ENCODE measurements at places on chromosomes 3 and 15.

- no peak for DNase-seq
Measured at GRCh38 chr3:64514889-64515288, 172.9 kb downstream of the ADAMTS9 start.

GRCh38 chr3:160154033-160154432, 71.2 kb upstream of the C3orf80 start:
- no peak for DNase-seq

DNA sequence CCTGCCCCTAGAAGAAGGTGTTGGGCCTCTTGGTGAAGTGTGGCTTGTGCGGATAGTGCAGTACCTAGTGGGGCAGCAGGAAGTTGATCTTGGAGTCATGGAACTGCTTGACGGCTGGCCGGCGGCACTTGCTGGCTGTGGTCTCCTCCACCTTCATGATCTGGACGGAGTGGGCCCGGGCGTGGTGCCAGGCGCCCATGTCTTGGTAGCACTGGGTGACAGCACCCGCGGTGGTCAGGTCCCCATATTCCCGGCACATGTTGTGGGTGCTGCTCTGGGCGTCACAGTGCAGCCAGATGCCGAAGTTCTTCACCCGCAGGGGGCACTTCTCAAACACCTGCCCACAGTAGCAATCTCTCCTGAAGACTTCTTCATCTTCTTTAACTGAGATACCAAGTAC, 30.7 kb downstream of the EXOG start:
- DNase-seq = no peak

- no peak for DNase-seq
Measured at GRCh38 chr3:48952510-48953118, 34.0 kb downstream of the ARIH2 start.

DNA sequence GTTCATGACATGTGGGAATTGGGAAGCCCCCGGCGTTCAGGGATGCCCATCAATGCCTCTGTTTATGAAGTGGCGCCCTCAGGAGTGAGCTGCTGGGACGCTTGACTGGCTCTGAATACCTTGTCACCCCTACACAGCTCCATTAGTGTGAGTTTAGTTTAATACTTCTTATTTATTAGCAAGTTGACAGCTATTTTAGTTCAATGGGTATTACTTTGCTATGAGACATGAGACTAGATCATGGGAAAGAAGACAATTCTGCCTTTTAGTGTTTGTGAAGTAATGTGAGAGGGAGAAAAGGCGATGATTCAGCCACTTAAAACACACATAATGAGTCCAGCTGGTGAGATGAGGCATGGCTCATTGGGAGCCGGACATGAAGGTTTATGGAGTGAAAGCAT, 678.5 kb downstream of the NR2F2 start:
- no peak for DNase-seq

- no peak for DNase-seq
Measured at GRCh38 chr15:84987949-84988624, 6.4 kb downstream of the PDE8A start.

DNA sequence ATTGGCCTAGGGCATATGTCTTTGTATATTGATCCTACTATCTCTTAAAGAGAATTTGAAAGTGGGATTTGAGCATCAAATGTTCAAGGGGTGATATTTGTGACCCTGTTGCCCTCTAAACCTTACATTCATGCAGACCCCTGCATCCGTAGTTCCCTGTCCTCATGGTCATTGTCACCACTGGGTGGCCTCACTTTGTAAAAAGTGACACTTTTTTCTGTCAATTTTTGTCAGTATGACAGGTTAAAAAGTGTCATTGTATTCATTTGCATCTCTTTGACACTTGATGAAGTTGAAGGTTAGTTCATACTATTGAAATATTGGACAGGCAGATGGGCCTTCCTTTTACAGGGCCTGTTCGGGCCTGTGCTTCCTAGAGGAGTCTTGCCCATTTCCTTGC, 12.3 kb upstream of the KLF15 start:
- DNase-seq = no peak

All from NCI-H460 (cell line).